Bronchial smooth muscle cell (primary cell): ENCODE measurements at places on chromosomes 1 and 21. TPM values are rescaled to one million over a fixed set of nuclear protein-coding genes. Genes with fewer than 3 reads are reported as not detected.

The S100A12 gene
- not detected in 2 replicates for total RNA-seq

The PGLYRP4 gene
- total RNA-seq: not detected in 2 replicates

The SFT2D2 gene
- total RNA-seq: 35.8 and 57.3 TPM in 2 replicates

The FCRLA gene
- total RNA-seq: 0.32 and 0.86 TPM in 2 replicates

The CFAP298 gene
- total RNA-seq: 12.3 and 15.5 TPM in 2 replicates

The DNMT3L gene
- total RNA-seq: not detected in 2 replicates

The SLC26A9 gene
- not detected in 2 replicates for total RNA-seq

The NMNAT2 gene
- under 0.01 TPM in 2 replicates for total RNA-seq

The KRTAP21-3 gene
- total RNA-seq: not detected in 2 replicates

The RABGAP1L gene
- 34.6 and 35.1 TPM in 2 replicates for total RNA-seq

The HSF2BP gene
- 0.77 and 1.6 TPM in 2 replicates for total RNA-seq

The CD247 gene
- total RNA-seq: not detected in 2 replicates

The RGS8 gene
- total RNA-seq: under 0.01 and 0.09 TPM in 2 replicates

The TSPAN2 gene
- not detected in 2 replicates for total RNA-seq

The SEC16B gene
- 2.7 and 4.1 TPM in 2 replicates for total RNA-seq

The SPATA46 gene
- total RNA-seq: not detected in 2 replicates

The CR1L gene
- total RNA-seq: not detected in 2 replicates

The DDR2 gene
- 158 and 224 TPM in 2 replicates for total RNA-seq

The TSACC gene
- not detected in 2 replicates for total RNA-seq

The TCHH gene
- 0.16 TPM in 1 of 2 replicates, not detected in the other for total RNA-seq

The CCDC27 gene
- total RNA-seq: not detected in 2 replicates

The GSTM3 gene
- total RNA-seq: 153 and 159 TPM in 2 replicates
